ENCODE measurements at places on chromosomes 7 and 10. TPM values are rescaled to one million over a fixed set of nuclear protein-coding genes. Genes with fewer than 3 reads are reported as not detected.

GRCh38 chr7:35544028-35544742 lies 150.8 kb downstream of the HERPUD2 start:
- H3K27me3 ChIP-seq = peaks cover 24% of the 10 kb centered on the region
- H3K4me1 ChIP-seq = no peaks in the 10 kb centered on the region
- H3K4me3 ChIP-seq = no peak overlapping the region
- no peak for DNase-seq
- H3K27ac ChIP-seq = no peak overlapping the region

DNA sequence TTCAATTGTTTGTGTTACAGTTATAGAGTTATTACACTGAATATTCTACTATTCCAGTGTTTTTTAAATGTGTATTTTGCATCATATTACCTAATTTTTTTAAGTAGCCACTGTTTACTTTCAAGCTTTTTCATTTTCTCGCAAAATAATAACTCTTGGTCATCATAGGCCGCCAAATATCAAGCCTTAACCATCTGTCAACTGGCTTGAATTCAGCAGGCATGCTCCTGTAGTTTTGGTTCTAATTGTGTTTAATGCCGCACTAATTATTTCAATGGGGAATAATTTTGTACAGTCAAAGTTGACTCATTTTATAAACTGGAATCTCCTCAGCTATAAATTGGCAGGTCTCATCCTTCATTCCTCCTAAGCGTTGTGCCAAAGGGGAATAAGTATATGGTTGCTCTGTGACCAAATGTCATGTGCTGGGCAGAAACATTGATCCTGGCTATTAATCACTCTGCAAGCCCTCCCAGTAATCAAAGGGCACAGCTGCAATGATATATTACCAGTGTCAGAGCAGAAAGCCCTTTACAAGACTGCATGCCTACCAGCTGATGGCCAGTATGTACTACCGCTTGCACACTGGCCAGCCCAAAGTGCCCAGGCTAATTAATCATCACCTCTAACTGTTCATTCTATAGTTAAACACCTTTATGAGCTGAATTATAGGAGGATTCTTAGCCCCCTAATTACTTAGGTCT lies 74.8 kb downstream of the SKAP2 start:
- H3K4me1 ChIP-seq = no peaks in the 10 kb centered on the region
- H3K4me3 ChIP-seq = no peak overlapping the region
- no peak for DNase-seq

DNA sequence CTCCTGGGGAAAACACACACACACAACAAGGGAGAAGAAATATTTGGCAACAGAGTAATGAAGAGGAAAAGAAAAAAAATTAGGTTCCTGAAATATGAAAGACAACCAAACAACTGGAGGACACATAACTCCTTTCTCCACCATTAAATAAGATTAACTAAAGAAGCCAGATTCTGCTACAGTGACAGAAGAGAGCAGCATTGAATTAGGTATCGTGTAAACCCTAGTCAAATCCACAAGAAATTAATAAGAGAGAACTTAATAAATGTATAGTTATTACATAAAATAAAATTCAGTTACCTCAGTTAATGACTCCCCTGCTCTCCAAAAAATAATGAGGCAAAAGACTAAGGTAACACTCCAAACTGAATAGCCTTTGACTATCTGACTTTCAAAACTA lies 306.7 kb downstream of the CRPPA start:
- no peak overlapping the region for H3K27ac ChIP-seq
- H3K4me3 ChIP-seq = no peak overlapping the region
- DNase-seq = peak; percentile 39
- no peaks in the 10 kb centered on the region for H3K27me3 ChIP-seq
- H3K36me3 ChIP-seq = no peaks in the 10 kb centered on the region

SLC16A12 gene
- 0.09 TPM for total RNA-seq

ETV1 gene
- 5.9 TPM for total RNA-seq

Data from MCF 10A (cell line).